ENCODE measurements at places on chromosomes 4 and X.
A peak's percentile ranks its signal among the peaks of the same experiment; 100 is the strongest.

GRCh38 chrX:85004255-85004654 lies 578 bp downstream of the APOOL start:
- DNase-seq: peak; percentile 6

- peak; percentile 1 for DNase-seq
Observed at GRCh38 chrX:17474892-17475291, 99.9 kb downstream of the NHS start.

GRCh38 chrX:129731228-129731627 lies 7.6 kb upstream of the XPNPEP2 start:
- no peak for DNase-seq

DNA sequence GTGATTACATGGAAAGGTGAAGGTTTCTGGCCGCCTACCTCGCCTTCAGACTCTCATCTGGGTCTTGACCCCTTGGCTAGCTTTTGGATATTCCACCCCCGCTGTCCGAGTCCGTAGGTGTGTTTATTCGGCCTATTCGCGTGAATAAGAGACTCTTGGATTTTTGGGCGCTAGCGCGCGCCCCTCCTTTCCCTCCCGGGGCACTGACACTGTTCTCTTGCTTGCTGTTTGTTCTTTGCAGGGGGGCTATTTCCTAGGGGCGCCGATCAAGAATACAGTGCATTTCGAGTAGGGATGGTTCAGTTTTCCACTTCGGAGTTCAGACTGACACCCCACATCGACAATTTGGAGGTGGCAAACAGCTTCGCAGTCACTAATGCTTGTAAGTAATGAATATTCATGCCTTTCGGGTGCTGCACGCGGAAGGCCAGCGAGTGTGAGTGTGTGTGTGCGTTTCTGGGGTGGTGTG lies 932 bp downstream of the GRIA2 start:
- no peak for DNase-seq

- DNase-seq: no peak
Observed at GRCh38 chr4:56692576-56692975, 11.5 kb upstream of the HOPX start.

- no peak for DNase-seq
Observed at GRCh38 chrX:96102997-96103396, 581.6 kb upstream of the DIAPH2 start.

DNA sequence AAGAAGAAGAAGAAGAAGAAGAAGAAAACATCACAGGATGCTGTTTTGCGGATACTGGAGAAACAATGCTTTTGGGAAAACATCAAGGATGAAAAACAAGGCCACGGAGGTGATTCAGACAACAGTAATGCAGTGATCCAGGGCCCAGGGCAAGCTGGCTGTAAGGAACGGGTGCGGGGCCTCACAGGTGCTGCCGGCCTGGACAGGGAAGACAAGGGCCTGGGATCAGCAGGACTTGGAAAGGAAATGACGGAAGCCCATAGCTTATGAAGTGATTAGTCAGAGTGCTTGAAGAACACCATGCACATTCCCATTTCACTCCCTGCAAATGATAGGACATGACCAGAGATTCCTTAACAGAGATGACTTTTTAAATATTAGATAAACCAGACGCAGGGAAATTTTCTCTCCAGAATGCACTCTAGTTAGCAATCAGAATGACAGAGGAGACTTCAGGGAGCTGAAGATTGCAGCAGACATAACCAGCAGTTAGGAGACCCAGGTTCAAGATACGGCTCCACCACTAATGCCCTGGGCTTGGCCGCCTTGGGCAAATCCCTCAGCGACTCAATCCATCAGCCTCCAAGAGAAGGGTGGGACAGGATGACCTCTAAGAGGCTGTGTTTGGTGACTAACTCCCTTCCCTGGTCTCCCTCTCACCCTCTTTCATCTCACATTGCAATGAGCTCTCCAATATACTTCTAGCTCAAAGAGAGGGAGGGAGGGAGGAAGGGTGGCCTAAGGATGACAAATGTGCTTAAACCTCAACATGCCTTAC lies 54.1 kb downstream of the APBB2 start:
- peak; percentile 48 for DNase-seq

- DNase-seq: no peak
Observed at GRCh38 chr4:176013476-176014247, 52.0 kb upstream of the WDR17 start.

DNA sequence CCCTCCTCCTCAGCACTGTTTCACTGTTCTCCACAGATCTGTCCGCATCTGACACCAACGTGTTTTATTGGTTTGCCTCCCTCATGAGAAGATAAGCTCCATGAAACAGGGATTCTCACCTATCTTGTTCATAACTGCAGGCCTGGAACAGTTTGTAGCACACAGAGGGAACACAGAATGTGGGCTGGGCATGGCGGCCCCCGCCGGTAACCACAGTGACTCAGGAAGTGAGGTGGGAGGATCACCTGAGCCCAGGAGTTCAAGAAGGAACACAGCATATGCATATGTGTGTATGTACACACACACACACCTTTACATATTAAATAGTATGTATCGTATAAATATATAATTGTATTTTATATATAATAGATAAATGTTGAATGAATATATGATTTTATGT lies 168.6 kb downstream of the AFAP1 start:
- no peak for DNase-seq

- no peak for DNase-seq
Observed at GRCh38 chr4:95198961-95199360, 349.8 kb downstream of the UNC5C start.

- no peak for DNase-seq
Observed at GRCh38 chr4:184396570-184397515, 77.5 kb downstream of the IRF2 start.

DNA sequence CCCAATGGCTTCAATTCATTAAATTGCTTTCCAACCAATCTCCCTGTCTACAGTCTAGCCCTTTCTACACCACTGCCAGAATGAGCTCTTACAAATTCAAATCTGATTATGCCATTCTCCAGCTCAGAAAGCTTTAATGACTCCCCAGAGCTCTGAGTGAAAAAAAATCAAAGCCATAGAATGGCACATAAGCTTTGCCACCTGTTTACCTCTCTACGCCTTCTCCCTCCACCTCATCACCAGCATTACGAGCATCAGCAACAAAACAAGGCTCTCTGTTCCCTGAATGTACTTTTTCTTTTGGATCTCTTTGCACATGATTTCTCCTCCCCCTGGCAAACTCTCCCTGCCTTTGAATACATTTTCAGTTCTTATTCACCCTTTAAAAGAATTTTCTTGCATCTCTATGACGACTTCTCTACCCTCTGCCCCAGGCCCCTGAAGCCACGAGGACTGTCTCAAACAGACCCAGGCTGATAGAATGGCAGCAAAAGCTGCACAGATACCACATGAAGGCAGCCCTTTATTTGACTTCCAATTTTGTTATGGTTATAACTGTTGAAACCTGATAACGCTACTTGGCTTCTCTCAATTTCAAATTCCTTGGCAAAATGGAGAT lies 516.0 kb downstream of the PCDH7 start:
- DNase-seq: no peak

- no peak for DNase-seq
Observed at GRCh38 chrX:129786210-129786651, 6.5 kb downstream of the SASH3 start.

DNA sequence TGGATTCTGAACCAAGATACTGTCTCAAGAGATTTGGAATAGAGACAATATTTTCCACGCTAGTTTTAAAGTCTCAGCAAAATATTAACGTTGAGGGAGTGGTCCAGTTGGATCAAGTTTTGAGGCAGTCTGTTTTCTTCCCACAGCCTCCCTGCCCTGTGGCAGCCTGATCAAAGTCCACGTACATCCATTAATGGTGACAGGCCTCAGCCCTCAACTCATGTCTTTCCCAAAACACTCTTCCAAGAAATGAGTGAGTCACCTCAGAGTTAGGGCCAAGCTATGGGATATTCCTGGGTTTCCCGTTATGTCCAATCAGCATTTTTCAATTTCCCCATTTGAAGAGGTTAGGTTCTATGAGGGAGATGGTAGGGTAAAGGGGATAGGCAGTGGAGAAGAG lies 28.5 kb downstream of the EGFL6 start:
- DNase-seq: no peak

DNA sequence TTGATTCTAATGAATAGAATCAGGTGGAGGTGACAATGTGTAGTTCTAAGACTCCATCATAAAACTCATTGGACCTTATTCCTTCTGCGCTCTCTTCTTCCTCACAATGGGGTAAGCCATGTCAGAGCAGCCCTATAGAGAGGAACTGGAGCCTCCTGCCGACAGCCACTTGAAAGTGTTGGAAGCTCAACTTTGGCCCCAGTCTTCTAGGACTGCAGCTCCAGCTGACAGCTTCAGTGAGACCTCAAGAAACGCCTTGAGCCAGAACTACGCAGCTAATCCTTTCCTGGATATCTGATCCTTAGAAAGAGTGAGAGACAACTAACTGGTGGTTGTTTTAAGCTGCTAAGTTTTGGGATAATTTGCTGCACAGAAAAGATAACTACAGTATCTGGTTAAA lies 22.1 kb upstream of the ADH7 start:
- DNase-seq: no peak

GRCh38 chr4:152014280-152014679 lies 253.5 kb upstream of the GATB start:
- DNase-seq: no peak

DNA sequence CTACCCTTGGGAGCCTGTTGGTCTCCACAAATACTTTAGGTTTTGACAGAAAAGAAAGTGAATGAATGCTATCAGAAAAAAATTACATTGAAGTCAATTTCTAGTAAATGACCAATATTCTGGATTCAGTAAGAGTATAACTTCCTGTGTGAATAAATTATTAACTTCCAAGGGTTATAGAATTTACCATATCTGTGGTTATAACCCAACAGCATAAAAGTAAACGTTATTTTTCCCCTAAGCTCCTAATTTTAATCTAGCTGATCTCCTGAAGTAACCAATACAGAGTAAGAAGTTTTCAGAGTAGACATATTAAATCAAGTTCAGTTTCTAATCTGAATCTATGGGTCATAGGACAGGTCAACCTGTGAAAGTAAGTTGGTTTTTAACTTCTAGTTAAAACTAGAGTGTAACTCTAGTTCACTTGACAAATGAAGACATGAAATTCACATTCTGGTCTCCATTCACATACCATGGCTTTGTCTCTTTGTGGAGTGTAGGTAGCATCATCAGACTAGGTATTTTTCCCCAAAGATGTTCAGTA lies 22.8 kb downstream of the DTHD1 start:
- no peak for DNase-seq

DNA sequence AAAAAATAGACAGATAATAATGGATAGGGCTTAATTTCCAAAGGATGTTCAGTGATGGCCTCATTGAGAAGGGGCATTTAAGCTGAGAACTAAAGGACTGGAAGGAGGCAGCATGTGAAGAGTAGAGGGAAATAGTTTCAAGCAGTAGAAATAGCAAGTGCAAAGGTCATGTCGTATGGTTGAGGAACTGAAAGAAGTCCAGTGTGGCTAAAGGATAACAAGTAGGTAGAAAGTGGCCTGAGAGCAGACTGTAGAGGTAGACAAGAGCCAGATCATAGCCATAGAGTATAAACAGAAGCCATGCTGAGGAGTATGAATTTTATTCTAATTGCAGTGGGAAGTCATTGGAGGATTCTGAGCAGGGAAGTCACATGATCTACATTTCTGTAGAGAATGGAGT lies 72.3 kb downstream of the GRIA3 start:
- no peak for DNase-seq

- no peak for DNase-seq
Observed at GRCh38 chr4:34183926-34184325, 2060.4 kb downstream of the ARAP2 start.

GRCh38 chrX:63526863-63527262 lies 175.7 kb upstream of the SPIN4 start:
- no peak for DNase-seq

DNA sequence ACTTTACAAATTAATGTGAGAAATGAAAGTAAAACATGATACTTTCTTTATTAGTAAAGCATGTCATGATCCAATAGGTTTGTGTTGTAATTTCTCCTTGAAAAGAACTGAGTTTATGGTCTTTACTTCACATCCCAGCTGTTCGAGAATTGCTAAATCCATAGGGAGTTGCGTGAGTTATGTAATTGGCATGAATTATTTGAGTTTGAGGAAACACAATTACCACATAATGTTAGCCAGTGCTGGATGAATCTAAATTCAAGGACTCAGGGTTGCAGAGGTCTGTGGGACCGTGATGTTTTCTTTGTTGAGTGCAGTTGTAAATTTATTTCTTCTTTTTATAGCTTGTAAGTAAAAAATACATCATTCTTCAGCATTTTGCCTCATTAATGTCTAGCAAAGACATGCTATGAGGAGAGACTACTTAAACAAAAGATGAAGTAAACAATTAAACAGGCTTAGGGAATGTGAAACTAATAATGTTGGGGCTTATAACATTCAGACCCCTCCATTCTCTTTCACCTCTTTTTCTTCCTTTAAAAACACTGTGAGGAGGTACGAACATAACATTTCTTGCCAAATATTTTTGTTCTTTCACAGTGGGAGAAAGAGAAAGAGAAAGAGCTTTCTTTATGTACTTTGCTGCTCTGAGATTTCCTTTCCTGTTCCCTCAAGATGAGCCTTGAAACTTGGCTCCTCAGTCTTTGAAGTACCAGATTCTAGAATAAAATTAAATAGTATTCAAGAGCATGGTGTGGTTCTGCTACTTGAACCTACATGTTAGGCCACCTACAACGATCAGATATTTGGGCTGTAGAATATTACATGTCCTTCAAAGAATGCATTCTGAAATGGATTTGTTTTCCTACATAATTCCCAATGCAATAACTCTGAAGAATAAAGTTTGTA lies 159.6 kb upstream of the ANK2 start:
- DNase-seq: peak; percentile 16

- DNase-seq: peak; percentile 9
Observed at GRCh38 chrX:135520022-135520552, 373 bp upstream of the INTS6L start.

GRCh38 chr4:117447925-117448324 lies 362.5 kb upstream of the TRAM1L1 start:
- DNase-seq: no peak

- no peak for DNase-seq
Observed at GRCh38 chr4:77617203-77617602, 11.6 kb downstream of the CXCL13 start.

GRCh38 chr4:39410415-39410814 lies 3.7 kb downstream of the KLB start:
- peak; percentile 7 for DNase-seq

- DNase-seq: no peak
Observed at GRCh38 chr4:38939165-38939564, 71.6 kb downstream of the FAM114A1 start.
